ENCODE measurements at places on chromosomes 11 and 22.

- no peak for DNase-seq
Observed at GRCh38 chr22:19070397-19071169, 51.6 kb downstream of the DGCR2 start.

- DNase-seq, result no peak
Observed at GRCh38 chr11:1283091-1283511, 26.3 kb downstream of the TOLLIP start.

- DNase-seq, result peak; percentile 65
Observed at GRCh38 chr11:29328961-29329441, 687.8 kb downstream of the KCNA4 start.

DNA sequence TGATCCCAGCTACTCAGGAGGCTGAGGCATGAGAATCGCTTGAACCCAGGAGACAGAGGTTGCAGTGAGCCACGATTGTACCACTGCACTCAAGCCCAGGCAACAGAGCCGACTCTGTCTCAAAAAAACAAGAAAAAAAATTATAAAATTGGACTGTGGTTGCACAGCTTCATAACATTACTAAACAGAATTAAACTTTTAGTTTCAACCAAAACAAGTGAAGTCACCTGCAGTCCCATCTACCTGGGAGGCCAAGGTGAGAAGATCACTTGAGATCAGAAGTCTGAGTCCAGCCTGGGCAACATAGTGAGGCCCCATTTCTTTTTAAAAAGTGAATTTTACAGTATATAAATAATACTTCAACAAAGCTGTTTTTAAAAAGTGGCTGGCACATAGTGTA, 47.8 kb upstream of the CD5 start:
- no peak for DNase-seq

- no peak for DNase-seq
Observed at GRCh38 chr11:22162756-22163155, 30.1 kb upstream of the ANO5 start.

- peak; percentile 56 for DNase-seq
Observed at GRCh38 chr11:83521647-83522596, 235.8 kb upstream of the CCDC90B start.

- peak; percentile 96 for DNase-seq
Observed at GRCh38 chr11:116481126-116481675, 291.6 kb downstream of the BUD13 start.

DNA sequence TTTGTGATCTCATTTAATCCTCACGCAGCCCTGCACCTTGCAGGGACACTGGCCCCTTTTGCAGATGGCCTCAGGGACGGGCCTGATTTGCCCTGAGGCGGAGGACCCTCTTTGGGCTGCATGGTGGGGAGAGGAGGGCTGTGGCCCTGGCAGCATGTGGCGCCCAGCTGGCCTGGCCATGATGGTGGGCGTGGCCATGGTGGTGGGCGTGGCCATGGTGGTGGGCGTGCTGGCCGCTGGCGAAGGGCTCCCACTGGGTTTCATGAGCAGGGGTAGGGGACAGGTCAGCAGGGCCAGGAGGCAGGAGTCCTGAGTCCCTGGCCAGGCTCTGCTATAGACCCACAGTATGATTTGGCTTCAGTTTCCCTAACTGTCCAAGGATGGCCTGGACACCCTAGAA, 13.1 kb downstream of the WNT11 start:
- peak; percentile 25 for DNase-seq

- DNase-seq, result no peak
Observed at GRCh38 chr11:74084796-74085541, 76.1 kb upstream of the UCP3 start.

- no peak for DNase-seq
Observed at GRCh38 chr11:81030186-81030585, 1589.4 kb upstream of the TENM4 start.

- DNase-seq, result no peak
Observed at GRCh38 chr22:45754822-45755221, 83.2 kb downstream of the ATXN10 start.

GRCh38 chr11:117477721-117478120, 150.1 kb downstream of the CEP164 start:
- no peak for DNase-seq

- no peak for DNase-seq
Observed at GRCh38 chr11:126751242-126751641, 249.3 kb downstream of the KIRREL3 start.

- peak; percentile 1 for DNase-seq
Observed at GRCh38 chr11:85718991-85719807, 33.2 kb upstream of the CCDC89 start.

DNA sequence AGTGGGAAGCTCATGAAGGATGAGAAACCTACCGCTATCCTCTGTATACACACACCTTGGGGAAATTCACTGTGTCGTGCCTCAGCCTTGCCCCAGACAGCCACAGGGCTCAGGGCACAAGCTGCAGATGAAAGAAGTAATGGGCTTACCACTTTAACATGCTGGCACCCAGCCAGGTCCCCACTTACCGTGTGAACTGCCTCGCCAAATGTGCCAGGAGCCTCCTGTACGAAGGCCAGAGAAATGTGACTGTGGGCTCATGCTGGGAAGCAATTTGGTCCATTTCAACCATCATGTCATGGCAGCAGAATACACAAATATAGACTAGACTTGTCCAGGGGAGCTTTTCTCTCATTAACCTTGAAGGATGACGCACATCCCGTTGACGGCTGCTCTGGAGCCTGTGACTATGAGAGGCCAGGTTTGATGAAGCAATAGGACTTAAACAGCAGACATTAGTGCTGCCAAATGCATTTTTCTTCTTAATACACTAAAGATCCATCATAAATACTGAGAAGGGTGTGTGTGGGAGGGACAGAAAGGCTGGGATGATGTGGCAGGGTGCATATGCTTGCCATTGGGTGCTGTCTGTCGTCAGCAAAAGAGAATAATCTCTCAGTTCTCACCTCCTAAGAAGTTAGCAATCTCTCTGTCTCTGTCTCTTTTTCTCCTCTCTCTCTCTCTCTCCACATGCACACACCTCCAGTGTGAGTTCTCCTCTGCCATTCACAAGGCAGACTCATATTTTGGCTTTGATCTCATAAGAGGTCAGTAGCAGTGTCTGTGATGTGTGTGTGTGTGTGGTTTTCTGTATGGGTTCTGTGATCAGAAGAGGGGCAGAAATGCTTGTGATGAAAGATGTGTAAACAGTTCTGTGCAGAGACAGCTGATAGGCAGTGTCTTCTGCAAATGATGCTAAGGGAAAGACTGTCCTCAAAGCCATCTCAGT, 142.4 kb downstream of the KIRREL3 start:
- DNase-seq, result peak; percentile 89

- no peak for DNase-seq
Observed at GRCh38 chr11:74522776-74523175, 29.3 kb upstream of the LIPT2 start.

GRCh38 chr11:35330156-35330889, 89.0 kb downstream of the SLC1A2 start:
- DNase-seq, result no peak

- DNase-seq, result no peak
Observed at GRCh38 chr11:122616718-122617117, 38.8 kb upstream of the UBASH3B start.

GRCh38 chr11:11396301-11397035, 43.4 kb upstream of the CSNK2A3 start:
- no peak for DNase-seq

- no peak for DNase-seq
Observed at GRCh38 chr22:30414525-30415047, 11.0 kb upstream of the MTFP1 start.

- DNase-seq, result no peak
Observed at GRCh38 chr11:81857386-81857785, 876.3 kb downstream of the FAM181B start.

DNA sequence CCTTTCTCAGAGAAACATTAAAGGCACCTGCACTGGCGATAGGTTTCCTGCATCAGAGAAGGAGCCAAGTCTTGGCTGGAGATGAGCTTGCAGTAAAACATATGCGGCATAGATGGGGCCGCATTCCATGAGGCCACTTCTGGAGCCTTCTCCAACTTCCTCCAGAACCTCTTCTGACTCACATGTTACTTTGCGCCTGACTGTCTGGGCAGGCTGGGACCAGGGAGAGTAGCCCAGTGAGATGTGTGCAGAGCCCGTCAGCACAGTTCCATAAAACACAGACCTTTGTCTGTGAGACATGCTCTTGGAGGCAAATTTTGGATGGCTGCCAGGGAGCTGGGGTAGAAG, 55.4 kb upstream of the BID start:
- no peak for DNase-seq
